ENCODE measurements at places on chromosomes 6 and 20.

- no peak for DNase-seq
Observed at GRCh38 chr6:135884136-135884535, 32.6 kb downstream of the PDE7B start.

- no peak for DNase-seq
Observed at GRCh38 chr6:33147807-33148666, 44.2 kb downstream of the COL11A2 start.

- no peak for DNase-seq
Observed at GRCh38 chr20:62054451-62054953, 11.2 kb downstream of the TAF4 start.

DNA sequence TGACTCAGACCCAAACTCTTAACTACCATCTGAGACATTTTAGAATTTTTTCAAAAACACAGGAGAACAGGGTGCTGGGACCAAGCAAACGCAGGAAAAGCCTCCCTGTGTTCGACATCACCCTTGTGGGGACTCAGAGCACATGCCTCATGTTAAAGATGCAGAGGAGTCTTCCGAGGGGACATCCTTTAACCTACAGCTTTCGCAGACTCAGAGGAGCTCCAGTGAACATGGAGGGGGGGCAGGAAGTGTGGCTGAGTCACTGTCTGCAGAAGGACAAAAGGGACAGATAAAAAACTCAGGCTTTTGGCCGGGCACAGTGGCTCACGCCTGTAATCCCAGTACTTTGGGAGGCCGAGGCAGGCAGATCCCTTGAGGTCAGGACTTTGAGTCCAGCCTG, 15.1 kb downstream of the BMP7 start:
- DNase-seq, result no peak
